ENCODE measurements at places on chromosomes 6 and 20. TPM values are rescaled to one million over a fixed set of nuclear protein-coding genes. Genes with fewer than 3 reads are reported as not detected.

DNA sequence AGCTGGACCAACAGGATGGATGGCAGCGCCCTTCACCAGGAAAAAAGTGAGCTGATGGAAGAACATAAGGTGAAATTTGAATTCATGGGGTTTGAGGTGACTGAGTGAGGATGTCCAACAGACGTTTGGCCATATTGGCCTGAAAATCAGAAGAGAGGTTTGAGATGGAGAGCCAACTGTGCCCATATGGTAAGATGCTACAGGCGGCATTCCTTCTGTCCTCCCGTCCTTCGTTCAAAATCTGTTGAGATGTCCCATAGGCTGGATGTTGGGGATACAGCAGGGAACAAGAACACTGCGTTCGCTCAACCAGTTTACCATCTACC is 468 bp upstream of the CMTR1 start:
- peak overlapping the region; percentile 90 for H3K27ac ChIP-seq
- no peaks in the 10 kb centered on the region for H3K27me3 ChIP-seq
- no peak for DNase-seq
- peak overlapping the region; percentile 94 for H3K4me3 ChIP-seq

The COL21A1 gene
- 21.6 TPM for total RNA-seq

The SLC17A3 gene
- total RNA-seq = not detected

DNA sequence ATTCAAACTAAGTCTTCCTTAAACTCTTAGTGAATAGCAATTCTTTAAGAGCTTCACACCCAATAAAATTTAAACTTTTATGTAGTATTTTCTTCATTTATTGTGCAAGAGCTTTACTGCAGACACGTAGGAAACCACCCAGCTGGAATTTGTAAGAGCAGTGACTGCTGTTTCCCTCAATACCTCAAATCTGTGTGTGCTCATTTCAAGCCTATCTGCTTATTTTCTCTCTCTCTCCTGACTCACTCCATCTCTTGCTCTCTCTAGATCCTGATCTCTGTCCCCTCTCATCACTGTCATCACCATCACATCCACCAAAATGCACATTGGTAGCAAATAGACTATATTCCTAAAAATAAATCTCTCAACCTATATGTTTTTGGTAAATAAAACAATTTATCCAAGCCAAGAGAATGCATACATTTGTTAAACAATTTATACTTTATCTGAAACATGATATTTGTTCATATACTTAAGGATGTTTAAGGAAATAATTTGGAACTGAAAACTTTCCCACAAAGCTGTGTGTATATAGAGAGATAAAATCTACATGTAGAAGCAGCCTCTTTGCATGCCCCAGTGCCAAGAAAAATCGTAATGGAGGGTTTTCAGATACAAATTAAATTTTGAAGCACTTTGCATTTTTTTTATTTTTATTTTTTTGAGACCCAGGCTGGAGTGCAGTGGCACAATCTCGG is 273.0 kb downstream of the TFAP2A start:
- H3K4me3 ChIP-seq = no peak overlapping the region
- no peaks in the 10 kb centered on the region for H3K27me3 ChIP-seq
- no peak overlapping the region for H3K27ac ChIP-seq
- no peaks in the 10 kb centered on the region for H3K36me3 ChIP-seq
- H3K4me1 ChIP-seq = no peaks in the 10 kb centered on the region

DNA sequence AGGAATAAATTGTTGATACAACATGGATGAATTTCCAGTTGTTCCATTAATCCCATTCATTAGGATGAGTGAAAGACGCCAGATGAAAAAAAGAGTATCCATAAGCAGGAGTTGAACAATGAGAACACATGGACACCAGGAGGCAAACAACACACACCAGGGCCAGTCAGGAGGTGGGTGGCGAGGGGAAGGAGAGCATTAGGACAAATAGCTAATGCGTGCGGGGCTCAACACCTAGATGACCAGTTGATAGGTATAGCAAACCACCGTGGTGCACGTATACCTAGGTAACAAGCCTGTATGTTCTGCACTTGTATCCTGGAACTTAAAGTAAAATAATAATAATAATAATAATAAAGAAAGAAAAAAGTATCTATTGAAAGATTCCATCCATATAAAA is 11.1 kb downstream of the PCED1A start:
- no peak overlapping the region for H3K27ac ChIP-seq
- no peak for DNase-seq
- H3K27me3 ChIP-seq = no peaks in the 10 kb centered on the region
- no peaks in the 10 kb centered on the region for H3K4me1 ChIP-seq
- no peak overlapping the region for H3K4me3 ChIP-seq
- no peaks in the 10 kb centered on the region for H3K36me3 ChIP-seq

DNA sequence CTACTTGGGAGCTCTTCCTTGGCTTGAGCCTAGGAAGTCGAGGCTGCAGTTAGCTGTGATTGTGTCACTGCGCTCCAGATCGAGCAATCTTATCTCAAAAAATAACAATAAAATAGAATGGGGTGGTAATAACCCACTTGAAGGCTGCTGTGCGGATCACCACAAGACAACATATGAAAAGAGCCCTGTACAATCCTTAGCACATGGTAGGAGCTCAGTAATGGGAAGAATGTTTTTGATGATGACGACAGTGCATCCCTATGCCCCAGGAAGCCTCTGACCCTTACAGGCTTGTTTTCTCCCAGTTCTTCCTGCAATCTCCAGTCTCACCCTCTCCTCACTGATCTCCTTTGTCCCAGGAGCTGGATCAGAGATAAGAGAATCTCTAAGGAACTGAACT is 15.5 kb downstream of the SCUBE3 start:
- no peak overlapping the region for H3K4me3 ChIP-seq
- H3K27ac ChIP-seq = no peak overlapping the region
- H3K36me3 ChIP-seq = no peaks in the 10 kb centered on the region
- no peaks in the 10 kb centered on the region for H3K27me3 ChIP-seq
- no peak for DNase-seq

- H3K4me3 ChIP-seq = no peak overlapping the region
- DNase-seq = no peak
- no peaks in the 10 kb centered on the region for H3K4me1 ChIP-seq
- H3K27ac ChIP-seq = no peak overlapping the region
These were observed 816.4 kb downstream of the EYS start for GRCh38 chr6:64890609-64891008.

GRCh38 chr6:7112741-7113313 is 5.1 kb downstream of the RREB1 start:
- no peaks in the 10 kb centered on the region for H3K36me3 ChIP-seq
- peak overlapping the region; percentile 36 for H3K27ac ChIP-seq
- H3K4me3 ChIP-seq = no peak overlapping the region
- no peaks in the 10 kb centered on the region for H3K4me1 ChIP-seq
- no peak for DNase-seq

GRCh38 chr6:169643521-169643920 is 58.3 kb downstream of the WDR27 start:
- H3K27me3 ChIP-seq = no peaks in the 10 kb centered on the region
- H3K4me1 ChIP-seq = no peaks in the 10 kb centered on the region
- no peak overlapping the region for H3K4me3 ChIP-seq
- no peak for DNase-seq
- no peaks in the 10 kb centered on the region for H3K36me3 ChIP-seq

GRCh38 chr20:5356941-5357340 is 40.2 kb upstream of the PROKR2 start:
- H3K27ac ChIP-seq = no peak overlapping the region
- no peaks in the 10 kb centered on the region for H3K36me3 ChIP-seq
- no peaks in the 10 kb centered on the region for H3K4me1 ChIP-seq
- DNase-seq = no peak
- H3K27me3 ChIP-seq = no peaks in the 10 kb centered on the region

Measured in sigmoid colon (tissue), 7 donors.